ENCODE measurements at places on chromosomes 5 and 9. TPM values are rescaled to one million over a fixed set of nuclear protein-coding genes. Genes with fewer than 3 reads are reported as not detected.

GRCh38 chr9:117718085-117718484 is 13.9 kb downstream of the TLR4 start:
- no peaks in the 10 kb centered on the region for H3K27me3 ChIP-seq
- H3K4me3 ChIP-seq, result no peak overlapping the region
- no peaks in the 10 kb centered on the region for H3K36me3 ChIP-seq
- no peak for DNase-seq
- H3K4me1 ChIP-seq, result no peaks in the 10 kb centered on the region

The FKTN gene
- total RNA-seq, result 11.8 TPM

The GPR21 gene
- 3.1 TPM for total RNA-seq

The TNFSF8 gene
- total RNA-seq, result not detected

DNA sequence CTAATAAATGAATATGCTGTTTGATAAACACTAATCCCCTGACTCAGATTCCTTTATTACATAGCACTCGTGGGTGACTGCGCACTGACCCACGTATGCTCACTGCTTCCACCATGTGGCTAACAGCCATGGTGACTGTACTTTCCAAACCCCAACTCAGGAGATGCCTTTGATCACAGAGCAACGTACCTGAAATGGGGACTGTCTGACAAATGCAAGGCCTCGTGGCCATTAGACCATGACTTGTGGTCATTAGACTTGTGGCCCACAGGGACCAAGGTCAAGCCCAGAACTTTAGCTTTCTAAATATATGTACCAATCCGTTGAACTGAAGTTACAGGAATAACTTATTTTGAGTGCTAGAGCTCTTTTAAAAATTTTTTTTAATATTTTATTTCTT is 46.6 kb downstream of the CYFIP2 start:
- no peak overlapping the region for H3K27ac ChIP-seq
- H3K4me1 ChIP-seq, result no peaks in the 10 kb centered on the region
- H3K4me3 ChIP-seq, result no peak overlapping the region
- no peaks in the 10 kb centered on the region for H3K27me3 ChIP-seq
- DNase-seq, result peak; percentile 56
- no peaks in the 10 kb centered on the region for H3K36me3 ChIP-seq

The GADD45G gene
- 0.95 TPM for total RNA-seq

- peaks cover 14% of the 10 kb centered on the region for H3K27me3 ChIP-seq
- no peak overlapping the region for H3K4me3 ChIP-seq
- H3K27ac ChIP-seq, result no peak overlapping the region
- H3K4me1 ChIP-seq, result no peaks in the 10 kb centered on the region
Observed at GRCh38 chr9:86674487-86674886, 272.8 kb downstream of the GAS1 start.

The ELOVL7 gene
- 42.7 TPM for total RNA-seq

DNA sequence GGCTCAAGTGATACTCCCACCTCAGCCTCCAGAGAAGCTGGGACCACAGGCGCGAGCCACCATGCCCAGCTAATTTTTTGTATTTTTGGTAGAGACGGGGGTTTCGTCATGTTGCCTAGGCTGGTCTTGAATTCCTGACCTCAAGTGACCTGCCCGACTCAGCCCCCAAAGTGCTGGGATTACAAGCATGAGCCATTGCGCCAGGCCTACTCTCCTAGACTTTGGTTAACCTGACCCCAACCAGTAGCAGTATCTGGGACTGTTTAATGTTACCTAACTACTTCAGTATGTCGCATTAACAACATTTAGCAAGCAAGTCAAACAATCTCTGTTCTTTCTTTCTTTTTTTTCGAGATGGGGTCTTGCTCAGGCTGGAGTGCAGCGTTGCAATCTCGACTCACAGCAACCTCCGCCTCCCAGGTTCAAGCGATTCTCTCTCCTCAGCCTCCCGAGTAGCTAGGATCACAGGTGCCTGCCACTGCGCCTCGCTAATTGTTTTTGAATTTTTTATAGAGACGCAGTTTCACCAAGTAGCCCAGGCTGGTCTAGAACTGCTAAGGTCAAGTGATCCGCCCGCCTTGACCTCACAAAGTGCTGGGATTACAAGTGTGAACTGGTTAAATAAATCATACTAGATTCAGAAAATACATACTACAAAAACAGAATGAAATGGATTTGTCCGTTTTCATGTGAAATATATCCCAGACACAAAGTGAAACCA is 2.0 kb downstream of the AK3 start:
- H3K27ac ChIP-seq, result peak overlapping the region; percentile 50
- no peaks in the 10 kb centered on the region for H3K27me3 ChIP-seq
- peak overlapping the region; percentile 80 for H3K4me3 ChIP-seq
- peaks cover 9% of the 10 kb centered on the region for H3K4me1 ChIP-seq
- DNase-seq, result no peak

DNA sequence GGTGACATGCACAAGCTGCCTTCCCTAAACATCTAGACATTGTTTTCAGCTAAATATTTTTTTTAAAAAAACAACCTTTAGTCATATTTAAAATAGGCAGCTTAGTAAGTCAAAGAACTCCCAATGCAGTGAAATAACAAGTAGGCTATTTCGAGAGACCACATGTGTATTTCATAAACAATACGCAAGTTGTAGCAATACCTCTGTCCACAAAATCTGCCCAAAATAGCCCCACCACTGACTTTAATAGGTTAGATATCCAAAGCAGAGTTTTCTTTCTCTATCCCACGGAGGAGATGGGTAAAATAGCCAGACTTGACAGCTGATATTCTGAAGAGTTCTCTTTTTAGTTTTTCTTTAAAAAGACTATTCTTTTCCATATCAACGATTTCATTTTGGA is 1.2 kb downstream of the SLC24A2 start:
- no peak overlapping the region for H3K27ac ChIP-seq
- no peaks in the 10 kb centered on the region for H3K27me3 ChIP-seq
- no peaks in the 10 kb centered on the region for H3K4me1 ChIP-seq

The MRPS2 gene
- 31.9 TPM for total RNA-seq

The ASTN2 gene
- 1.7 TPM for total RNA-seq

The CAMK4 gene
- 19.4 TPM for total RNA-seq

- DNase-seq, result no peak
- peak overlapping the region; percentile 61 for H3K27ac ChIP-seq
- H3K27me3 ChIP-seq, result no peaks in the 10 kb centered on the region
- H3K36me3 ChIP-seq, result peaks cover 25% of the 10 kb centered on the region
Observed at GRCh38 chr9:128340691-128341434, 536 bp downstream of the SLC27A4 start.

- DNase-seq, result no peak
- no peaks in the 10 kb centered on the region for H3K27me3 ChIP-seq
- no peak overlapping the region for H3K27ac ChIP-seq
Observed at GRCh38 chr9:16559418-16560188, 310.9 kb downstream of the BNC2 start.

The C9 gene
- total RNA-seq, result not detected

DNA sequence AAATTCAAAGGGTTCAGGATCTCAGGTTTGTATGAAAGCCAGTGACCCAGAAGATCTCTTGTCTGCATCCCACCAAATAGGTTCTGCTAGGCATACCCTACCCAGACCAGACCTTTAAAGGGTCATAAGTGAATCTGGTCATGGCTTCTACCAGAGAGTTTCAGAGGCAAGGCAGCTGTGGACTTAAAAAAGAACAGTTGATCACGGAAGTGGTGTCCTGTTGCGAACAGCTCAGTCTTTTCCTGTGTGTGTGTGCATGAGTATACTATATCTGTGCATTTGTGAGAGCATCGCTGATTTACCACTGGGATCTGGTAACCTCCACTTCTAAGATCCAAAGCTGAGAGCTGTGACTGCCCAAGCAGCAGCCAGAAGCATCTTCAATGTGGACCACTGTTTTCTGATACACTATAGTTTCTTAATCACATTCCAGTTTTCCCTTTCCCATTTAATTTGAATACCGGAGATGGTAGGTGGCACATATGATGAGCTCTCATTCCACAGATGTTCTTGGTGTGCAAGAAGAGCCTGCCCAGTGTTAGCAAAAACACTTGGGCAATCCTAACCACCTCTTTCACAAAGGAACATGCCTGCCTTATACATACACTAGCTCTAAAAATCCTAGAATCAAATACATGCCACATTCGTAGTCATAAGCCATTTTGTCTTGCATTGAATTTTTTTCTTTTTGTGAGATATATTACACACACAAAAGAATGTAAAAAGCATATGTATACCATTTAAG is 36.2 kb upstream of the OR2S2 start:
- no peak for DNase-seq
- peaks cover 20% of the 10 kb centered on the region for H3K27me3 ChIP-seq
- H3K36me3 ChIP-seq, result no peaks in the 10 kb centered on the region
- no peak overlapping the region for H3K4me3 ChIP-seq
- no peak overlapping the region for H3K27ac ChIP-seq
- H3K4me1 ChIP-seq, result no peaks in the 10 kb centered on the region

The CCDC171 gene
- total RNA-seq, result 2.1 TPM

DNA sequence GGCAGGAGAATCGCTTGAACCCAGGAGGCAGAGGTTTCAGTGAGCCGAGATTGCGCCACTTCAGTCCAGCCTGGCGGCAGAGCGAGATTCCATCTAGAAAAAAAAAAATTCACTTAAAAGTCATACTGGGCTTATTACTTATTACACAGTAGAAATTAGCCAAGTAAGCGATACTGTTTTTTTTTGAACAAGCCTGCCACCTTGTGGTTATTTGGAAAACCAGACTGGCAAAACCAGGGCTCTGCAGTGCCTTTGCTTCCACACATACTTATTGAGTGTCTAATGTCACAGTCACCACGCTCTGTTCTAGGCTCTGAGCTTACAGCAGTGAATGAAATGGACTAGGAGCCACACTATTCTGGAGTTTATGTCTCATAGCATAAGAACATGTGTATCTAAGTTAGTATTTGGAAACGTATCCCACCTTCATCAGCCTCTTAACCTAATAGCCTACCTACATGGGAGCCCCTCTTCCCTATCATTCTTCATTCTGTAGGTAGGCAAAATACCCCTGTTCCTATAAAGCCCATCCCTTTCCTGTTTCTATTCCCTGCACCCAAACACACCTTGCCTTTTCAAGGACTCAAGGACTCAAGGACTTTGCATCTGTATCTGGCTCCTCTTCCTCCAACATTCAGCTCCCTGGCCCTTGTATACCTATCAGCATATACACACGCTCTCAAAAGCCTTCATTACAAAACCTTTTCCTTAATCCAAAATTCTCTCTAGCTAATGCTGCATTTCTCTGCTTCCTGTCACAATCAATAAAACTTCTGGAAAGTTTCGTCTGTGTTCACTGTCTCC is 13.9 kb upstream of the BASP1 start:
- H3K27ac ChIP-seq, result no peak overlapping the region
- H3K27me3 ChIP-seq, result peaks cover 19% of the 10 kb centered on the region
- H3K36me3 ChIP-seq, result no peaks in the 10 kb centered on the region
- H3K4me3 ChIP-seq, result no peak overlapping the region
- peaks cover 14% of the 10 kb centered on the region for H3K4me1 ChIP-seq

- no peak overlapping the region for H3K27ac ChIP-seq
- DNase-seq, result no peak
- H3K4me1 ChIP-seq, result no peaks in the 10 kb centered on the region
- no peaks in the 10 kb centered on the region for H3K36me3 ChIP-seq
Observed at GRCh38 chr5:93735378-93735777, 6.0 kb downstream of the POU5F2 start.

The SERF1B gene
- total RNA-seq, result 30.8 TPM

- peak overlapping the region; percentile 85 for H3K4me3 ChIP-seq
- H3K36me3 ChIP-seq, result peaks cover 23% of the 10 kb centered on the region
- no peaks in the 10 kb centered on the region for H3K27me3 ChIP-seq
- peak overlapping the region; percentile 97 for H3K27ac ChIP-seq
- H3K4me1 ChIP-seq, result peaks cover 6% of the 10 kb centered on the region
Observed at GRCh38 chr9:104092875-104093600, 1.1 kb upstream of the SMC2 start.

The MEIKIN gene
- not detected for total RNA-seq

GRCh38 chr5:83050723-83051340 is 26.4 kb downstream of the TMEM167A start:
- peak overlapping the region; percentile 9 for H3K27ac ChIP-seq
- DNase-seq, result no peak
- peaks cover 18% of the 10 kb centered on the region for H3K36me3 ChIP-seq
- no peaks in the 10 kb centered on the region for H3K4me1 ChIP-seq

GRCh38 chr5:18959535-18959934 is 1028.5 kb downstream of the CDH18 start:
- H3K27ac ChIP-seq, result no peak overlapping the region
- no peak for DNase-seq
- H3K4me3 ChIP-seq, result no peak overlapping the region
- no peaks in the 10 kb centered on the region for H3K36me3 ChIP-seq
- no peaks in the 10 kb centered on the region for H3K4me1 ChIP-seq

DNA sequence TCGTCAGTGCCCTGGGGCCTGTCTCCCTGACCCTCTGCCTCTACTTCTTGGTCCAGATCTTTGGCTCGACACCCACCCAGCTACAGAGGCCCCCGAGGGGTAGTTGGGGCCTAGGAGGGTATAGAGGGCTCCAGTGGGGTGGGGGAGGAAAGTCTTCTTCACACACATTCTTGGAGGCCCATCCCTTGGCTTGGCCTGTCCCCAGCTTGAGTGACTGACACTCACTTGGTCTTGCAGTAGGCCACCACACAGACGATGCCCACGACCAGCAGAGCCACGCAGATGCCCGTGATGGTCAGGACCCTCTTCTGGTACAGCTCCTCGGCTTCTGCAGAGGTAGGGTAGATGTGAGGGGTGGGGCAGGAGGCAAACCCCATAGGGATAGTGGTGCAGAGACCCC is 59.8 kb downstream of the PSD2 start:
- H3K36me3 ChIP-seq, result no peaks in the 10 kb centered on the region
- no peaks in the 10 kb centered on the region for H3K4me1 ChIP-seq

DNA sequence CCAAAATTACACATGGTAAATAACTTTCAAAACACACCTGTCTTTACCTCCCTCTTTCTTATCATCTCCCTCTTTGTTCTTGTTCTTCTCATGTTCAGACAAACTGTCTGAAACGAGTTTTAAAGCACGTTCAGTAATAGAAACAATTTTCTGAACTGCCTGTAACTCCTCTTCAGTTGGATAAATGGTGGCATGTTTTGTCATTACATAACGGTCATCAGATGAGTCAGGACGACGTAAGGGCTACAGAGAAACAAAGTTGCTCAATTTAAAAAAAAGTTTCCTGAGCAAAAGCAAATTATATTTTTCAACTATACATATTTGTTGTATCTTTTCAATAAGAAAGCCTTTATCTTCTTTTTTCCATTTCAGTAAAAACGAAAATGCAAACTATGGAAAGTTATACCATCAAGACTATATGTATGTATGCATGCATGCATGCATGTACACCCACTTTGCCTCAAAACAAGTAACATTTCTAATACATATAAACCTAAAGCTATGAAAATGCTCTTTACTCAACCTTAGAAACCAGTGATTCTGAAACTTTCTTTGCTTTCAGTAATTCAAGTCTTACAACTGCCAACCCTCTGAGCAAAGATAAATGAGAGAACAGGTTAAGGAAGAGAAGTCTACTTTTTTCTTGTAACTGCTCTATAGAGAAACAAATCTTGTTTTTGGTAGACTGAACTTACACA is 56.0 kb downstream of the ZFR start:
- no peaks in the 10 kb centered on the region for H3K4me1 ChIP-seq
- no peaks in the 10 kb centered on the region for H3K27me3 ChIP-seq
- peaks cover 44% of the 10 kb centered on the region for H3K36me3 ChIP-seq
- no peak overlapping the region for H3K27ac ChIP-seq
